ENCODE measurements at places on chromosomes 1 and 21.

GRCh38 chr1:197808880-197809279 is 33.6 kb upstream of the DENND1B start:
- no peak for DNase-seq

GRCh38 chr1:72937905-72938304 is 655.6 kb upstream of the NEGR1 start:
- peak; percentile 2 for DNase-seq

DNA sequence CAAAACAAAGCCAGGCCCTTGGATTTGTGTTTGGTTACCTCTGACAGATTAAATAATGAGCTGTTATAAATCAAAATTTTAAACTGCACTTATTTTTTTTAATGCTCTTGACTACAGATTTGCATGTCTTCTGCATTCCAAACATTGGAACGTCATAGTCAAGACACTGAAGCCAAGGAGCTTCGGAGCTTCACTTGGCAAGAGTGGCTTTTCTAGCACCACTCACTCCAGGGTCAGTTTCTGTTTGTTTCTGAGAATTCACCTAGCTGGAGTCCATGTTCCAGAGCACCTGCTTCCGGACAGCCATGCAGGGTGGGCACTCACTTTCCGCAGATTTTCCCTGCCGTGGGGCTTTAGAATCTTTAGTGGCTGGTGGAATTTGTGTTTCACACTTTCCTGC is 202.9 kb downstream of the ZP4 start:
- DNase-seq, result no peak

- no peak for DNase-seq
Observed at GRCh38 chr1:85041793-85042192, 6.5 kb downstream of the MCOLN3 start.

DNA sequence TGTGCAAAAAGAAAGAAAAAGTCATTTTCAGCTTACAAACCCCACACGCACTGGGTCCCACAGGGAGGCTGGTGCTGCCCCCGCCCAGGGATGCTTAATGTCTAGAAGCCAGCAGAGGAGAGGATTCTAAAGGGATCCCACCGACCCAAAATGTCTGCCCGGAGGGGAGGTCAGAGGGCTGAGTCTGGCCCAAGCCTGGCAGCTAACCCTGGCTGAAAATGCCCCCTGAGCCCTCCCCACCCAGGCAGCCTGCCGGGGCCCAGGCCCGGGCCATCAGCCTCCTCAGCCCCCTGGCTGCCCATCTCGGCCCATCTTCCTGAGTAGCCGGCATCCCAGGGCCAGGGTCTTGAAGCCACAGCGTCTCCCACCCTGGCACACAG is 33.5 kb downstream of the ACOT7 start:
- DNase-seq, result no peak

- DNase-seq, result no peak
Observed at GRCh38 chr1:70382682-70383081, 28.2 kb upstream of the ANKRD13C start.

GRCh38 chr1:117271959-117272358 is 61.2 kb upstream of the VTCN1 start:
- no peak for DNase-seq

- DNase-seq, result no peak
Observed at GRCh38 chr1:6024376-6024775, 21.3 kb upstream of the KCNAB2 start.

DNA sequence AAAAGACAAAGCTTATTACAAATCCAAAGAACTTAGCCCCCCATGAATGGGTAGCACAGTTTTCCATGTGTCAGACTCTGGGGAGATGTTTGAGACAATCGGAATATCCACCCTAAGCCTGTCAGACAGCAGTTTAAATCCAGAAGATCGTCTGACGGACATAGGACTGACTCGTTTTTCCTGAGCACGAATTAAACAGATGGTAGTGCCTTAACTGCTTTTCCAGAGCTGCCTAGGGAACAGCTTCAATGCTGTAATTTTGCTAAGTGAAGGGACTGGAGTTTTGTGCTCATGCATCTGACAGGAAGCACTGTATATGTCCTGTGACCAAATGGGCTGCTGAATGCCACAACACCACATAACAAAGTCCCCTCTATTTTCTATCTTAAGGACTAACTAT is 48.6 kb downstream of the PCNX2 start:
- DNase-seq, result no peak

GRCh38 chr1:96926176-96926575 is 204.6 kb downstream of the PTBP2 start:
- DNase-seq, result no peak

- no peak for DNase-seq
Observed at GRCh38 chr1:236018885-236019453, 45.9 kb downstream of the NID1 start.

- peak; percentile 71 for DNase-seq
Observed at GRCh38 chr1:150256554-150257341, 826 bp upstream of the CA14 start.

GRCh38 chr1:165841582-165842017 is 14.2 kb downstream of the UCK2 start:
- DNase-seq, result no peak

GRCh38 chr1:6861075-6861724 is 75.9 kb downstream of the CAMTA1 start:
- DNase-seq, result no peak

DNA sequence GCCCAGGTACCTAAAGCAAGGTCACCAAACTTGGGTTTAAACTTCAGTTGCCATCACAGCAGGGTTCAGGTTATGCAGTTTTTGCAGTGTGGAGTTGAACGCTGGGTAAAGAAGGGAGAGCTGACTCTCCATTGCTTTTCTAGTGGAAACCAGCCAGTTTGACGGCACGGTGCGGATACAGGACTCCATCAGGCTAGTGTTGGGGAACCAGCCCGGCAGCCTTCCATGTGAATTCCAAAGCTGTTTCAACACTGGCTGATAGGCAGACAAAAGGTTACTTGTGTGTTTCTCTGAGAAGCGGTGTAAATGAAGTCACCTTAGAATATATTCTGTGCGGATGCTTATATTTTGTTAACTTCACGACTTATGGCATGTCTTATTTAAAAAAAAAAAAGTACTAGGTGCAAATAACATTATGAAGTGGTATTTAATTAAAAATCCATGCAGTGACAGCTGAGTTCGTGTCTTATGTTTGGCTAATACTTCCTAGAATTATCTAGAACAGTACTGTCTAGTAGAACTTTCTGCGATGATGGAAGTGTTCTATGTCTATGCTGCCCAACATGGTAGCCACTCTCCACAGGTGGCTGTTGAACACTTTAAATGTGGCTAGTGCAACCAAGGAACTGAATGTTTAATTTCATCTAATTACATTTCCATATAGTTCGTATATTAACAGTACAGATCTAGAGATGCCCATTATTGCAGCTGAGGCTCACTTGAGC is 29.9 kb upstream of the RCAN3 start:
- DNase-seq, result no peak

- DNase-seq, result no peak
Observed at GRCh38 chr1:75587692-75588091, 23.2 kb downstream of the SLC44A5 start.

DNA sequence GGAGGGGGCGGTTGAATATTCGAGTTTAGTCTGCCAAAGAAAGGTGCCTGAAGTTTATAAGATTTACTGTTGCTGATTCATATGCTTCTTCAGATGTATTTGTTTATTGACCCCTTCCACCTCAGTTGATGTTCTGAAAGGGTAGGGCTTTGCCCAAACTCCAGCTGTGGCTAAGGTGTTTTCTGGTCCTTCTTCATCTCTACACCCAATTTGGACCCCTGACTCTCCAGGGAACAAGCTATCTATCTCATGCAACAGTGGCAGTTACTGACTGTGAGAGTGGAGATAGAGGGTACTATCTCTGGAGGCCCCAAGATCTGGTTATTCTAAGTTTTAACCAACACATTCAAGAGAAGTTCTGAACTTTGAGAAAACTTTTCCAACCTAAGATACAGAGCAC is 12.6 kb upstream of the ALG14 start:
- DNase-seq, result no peak

DNA sequence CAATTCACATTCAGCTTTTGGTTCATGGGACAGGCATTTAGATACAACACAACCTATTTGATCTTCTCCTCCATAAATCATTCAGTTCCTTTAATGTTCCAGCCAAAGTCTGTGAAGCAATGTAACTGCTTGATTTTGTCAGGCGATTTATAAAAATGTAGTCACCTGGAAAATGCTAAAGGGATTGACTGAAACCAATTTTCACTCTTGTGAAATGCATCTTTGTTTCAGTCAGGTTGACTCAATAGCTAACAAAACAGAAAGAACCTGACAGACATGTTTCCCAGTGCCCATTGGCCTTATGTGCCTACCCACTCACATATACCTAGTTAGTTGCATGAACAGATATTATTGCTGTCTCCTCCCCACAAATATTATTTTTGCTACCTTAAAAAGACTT is 335.7 kb downstream of the CHRM3 start:
- no peak for DNase-seq

DNA sequence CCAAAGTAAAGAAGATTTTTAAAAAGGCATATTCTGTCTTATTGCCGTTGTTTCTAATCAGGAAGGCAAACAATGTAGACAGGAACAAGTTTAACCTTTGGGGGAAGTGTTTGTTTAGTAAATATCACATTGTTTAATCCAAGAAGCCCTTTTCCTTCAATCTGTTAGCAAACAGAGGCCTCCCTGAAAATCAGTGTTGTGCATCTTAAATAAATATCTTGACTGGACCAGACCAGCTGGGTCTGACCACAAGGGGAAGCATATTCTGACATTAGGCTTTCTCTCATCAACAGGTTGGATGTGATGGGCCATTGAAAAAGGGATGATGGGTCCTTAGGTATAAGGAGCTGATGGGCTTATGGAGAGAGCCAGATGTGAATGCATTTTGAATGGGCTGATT is 81.8 kb upstream of the SGIP1 start:
- peak; percentile 12 for DNase-seq

GRCh38 chr1:192566657-192567056 is 8.9 kb upstream of the RGS1 start:
- DNase-seq, result no peak

GRCh38 chr1:4090976-4091660 is 191.0 kb upstream of the C1orf174 start:
- no peak for DNase-seq

DNA sequence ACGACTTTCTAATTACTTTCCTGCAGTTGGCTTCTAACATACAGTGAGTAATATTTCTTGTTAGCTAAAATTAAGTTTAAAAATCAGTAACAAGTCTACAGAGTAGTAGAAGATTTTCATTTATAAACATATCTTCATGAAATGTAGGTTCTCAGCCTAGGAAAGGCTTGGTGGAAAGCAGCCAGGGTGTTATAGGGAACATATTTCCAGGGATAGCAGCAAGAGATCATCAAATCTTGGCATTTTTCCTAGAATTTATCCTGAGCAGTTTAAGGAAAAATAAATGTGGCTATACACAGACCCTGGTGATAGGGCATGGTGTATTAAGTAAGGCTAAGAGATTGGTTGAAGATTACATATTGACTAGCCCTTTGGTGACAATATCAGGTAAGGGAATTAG is 203.5 kb upstream of the NEGR1 start:
- DNase-seq, result no peak

GRCh38 chr1:45065083-45065482 is 53.0 kb downstream of the UROD start:
- no peak for DNase-seq

GRCh38 chr1:18419113-18419844 is 61.5 kb upstream of the KLHDC7A start:
- DNase-seq, result no peak

GRCh38 chr21:38664315-38664714 is 141.4 kb upstream of the ETS2 start:
- DNase-seq, result no peak

DNA sequence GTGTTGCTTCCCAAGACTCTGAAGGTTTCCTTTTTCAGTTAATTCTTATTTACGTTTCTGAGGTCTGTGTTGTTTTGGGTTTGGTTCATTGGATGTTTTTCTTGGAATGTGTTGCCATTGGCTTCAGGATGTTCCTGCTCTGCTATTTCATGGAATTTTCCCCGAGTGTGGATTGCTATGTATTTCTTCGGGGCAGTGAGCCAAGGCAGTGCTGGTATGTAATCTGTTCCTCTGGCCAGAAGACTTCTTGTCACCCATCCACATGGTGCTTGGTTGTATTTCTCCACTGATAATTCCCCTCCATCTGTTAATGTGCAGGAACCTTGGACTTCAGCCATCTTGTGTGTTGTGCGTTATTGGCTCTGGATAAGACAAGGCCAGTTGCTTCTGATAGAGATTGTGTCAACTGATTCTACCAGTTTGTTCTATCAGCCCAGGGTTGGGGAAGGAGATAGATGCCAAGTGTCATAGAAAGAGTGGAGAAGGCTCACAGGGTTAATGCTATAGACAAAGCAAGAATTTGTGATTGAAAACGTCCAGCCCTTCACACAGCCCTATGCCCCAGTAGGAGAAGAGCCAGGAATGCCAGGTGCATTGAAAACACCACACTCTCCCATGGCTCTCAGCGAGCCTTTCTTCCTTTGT is 505.2 kb downstream of the PLPP3 start:
- DNase-seq, result no peak
